ENCODE measurements at places on chromosomes 12 and 14.
A peak's percentile ranks its signal among the peaks of the same experiment; 100 is the strongest.

- DNase-seq, result no peak
These were observed 941 bp upstream of the STAB2 start for GRCh38 chr12:103586132-103586531.

- DNase-seq, result no peak
These were observed 455.0 kb upstream of the TMEM132C start for GRCh38 chr12:127811988-127812387.

DNA sequence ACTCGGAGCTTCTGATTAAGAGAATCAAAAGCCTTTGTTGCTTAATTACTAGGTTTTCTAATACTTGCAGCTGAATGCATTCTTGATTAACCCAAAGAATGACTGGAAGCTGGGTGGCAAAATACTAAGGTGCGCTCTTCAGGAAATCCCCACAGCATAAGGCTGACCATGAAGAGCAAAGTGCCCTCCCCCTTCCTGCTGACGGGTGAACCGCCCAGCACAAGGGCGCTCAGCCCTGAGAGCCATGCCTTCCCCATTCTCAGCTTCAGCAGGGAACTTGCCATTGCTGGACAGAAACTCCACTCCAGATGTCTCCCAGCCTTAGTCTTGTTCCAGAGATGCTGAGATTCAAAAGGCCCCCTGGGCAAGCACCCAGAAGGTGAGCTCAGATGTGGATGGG, 27.2 kb upstream of the FBRSL1 start:
- DNase-seq, result no peak

DNA sequence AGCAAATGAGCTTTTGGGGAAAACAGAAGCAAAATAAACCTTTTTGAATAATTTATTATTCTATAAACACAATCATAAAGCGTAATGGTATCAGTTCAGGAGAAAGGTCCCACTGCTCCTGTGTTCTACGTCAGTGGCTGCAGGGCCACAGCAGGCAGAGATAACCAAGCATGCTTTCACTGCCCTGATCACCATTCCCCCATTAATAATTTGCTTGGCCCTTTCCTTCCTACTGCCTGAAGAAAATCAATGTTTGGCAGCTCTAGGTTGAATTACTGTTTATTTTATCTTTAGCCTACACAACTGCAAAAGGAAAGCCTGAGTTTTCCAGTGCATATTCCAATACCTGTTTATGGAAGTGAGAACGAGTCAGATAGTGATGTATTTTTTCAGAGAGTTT, 369.9 kb downstream of the DIO2 start:
- DNase-seq, result no peak

- DNase-seq, result no peak
These were observed 146.0 kb downstream of the PIWIL1 start for GRCh38 chr12:130483616-130484180.

DNA sequence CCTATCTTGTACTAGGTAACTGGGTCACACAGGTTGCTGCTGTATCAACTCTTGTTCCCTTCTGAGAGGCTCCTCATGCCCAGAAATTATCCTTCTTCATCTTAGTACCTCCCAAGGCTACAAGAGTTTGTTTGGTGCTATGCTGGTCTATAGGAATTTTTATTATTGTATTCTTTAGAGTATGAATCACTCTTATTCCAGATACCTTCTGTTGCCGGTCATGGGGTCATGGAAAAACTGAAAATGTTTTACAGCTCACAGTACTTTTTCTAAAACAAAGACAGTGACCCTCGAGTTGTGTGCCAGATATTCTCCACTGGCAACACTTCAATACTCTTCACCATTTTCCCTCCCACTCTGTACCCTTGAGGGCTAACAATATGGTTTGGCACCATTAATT, 1598.0 kb upstream of the TMEM132C start:
- no peak for DNase-seq

DNA sequence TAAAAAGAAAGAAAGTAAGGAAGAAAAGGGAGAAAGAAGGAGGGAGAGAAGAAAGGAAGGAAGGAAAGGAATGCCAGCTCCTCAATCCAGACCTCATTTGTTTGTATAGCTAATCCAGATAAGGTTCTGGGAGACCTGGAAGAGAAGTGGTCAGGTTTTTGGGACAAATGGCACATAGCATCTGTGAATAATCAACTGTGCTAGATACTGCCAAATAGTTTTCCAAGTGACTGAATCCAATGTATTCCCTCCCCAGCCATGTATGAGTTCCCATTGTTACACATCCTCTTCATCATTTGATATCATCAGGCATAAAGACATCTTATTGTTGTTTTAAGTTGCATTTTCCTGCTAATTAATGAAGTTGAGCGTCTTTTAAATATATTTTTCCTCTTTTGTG, 18.6 kb upstream of the PTGR2 start:
- DNase-seq, result no peak

GRCh38 chr12:94039914-94040313, 108.5 kb upstream of the PLXNC1 start:
- peak; percentile 97 for DNase-seq
